Globus pallidus (tissue), 1 donor: ENCODE measurements at places on chromosomes 4 and X.
A peak's percentile ranks its signal among the peaks of the same experiment; 100 is the strongest.

- no peak for DNase-seq
Observed at GRCh38 chr4:127622921-127623796, 9.6 kb upstream of the INTU start.

DNA sequence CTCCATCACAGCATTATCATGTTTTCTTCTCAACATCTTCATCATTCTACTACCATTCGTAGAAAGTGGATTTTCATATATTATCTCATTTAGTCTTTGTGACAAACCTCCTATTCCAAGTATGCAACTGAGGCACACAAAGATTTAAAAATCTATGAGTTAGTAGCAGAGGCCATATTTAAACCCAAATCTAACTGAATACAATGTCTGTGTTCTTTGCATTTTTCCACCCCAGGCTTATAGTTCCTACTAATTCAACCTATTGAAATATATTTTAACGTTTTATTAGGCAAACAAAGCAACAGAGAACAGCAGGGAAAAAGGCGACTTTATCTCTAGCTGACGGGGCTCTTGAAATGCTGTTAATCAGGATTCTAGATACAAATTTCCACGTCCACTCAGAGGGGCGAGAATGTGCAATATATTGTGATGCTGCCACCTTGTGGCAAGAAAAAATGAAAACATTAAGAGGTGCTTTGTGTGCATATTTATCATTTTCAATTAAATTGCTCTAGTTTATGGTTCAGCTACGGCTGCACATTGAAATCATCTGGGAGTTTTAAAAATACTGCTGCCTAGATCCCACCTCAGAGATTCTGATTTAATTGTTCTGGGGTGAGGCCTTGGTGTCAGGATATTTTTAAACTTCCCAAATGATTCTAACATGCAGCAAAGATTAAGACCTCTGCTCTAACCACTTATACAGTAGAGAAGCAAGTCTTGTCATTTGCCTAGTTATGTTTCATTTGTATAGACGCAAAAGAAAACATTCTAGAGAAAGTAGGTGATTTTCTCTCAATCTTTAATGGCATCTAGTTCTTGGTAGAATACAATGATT is 315.9 kb downstream of the MAPK10 start:
- DNase-seq: peak; percentile 58

GRCh38 chr4:76993787-76994641 is 44.5 kb downstream of the SEPTIN11 start:
- DNase-seq: no peak

DNA sequence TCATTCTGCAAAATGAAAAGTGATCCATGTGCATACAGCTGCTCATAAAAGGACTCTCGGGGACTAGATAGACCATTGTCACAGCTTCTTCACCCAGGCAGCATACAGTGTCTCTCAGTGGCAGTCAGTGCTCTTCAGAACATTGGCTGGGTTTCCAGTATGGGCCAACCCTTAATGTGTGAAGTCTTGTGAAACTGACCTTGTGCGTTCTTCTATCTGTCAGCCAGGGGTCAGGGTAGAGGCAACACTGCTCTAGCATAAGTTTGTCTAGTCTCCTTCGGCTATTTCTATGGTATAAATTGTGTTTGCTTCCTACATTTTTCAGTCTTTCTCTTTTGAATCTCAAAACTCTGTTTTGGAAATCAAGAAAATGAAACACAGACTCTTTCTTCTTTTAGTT is 37.0 kb upstream of the SMIM31 start:
- DNase-seq: peak; percentile 23

- no peak for DNase-seq
Observed at GRCh38 chrX:63529961-63530360, 178.8 kb upstream of the SPIN4 start.

DNA sequence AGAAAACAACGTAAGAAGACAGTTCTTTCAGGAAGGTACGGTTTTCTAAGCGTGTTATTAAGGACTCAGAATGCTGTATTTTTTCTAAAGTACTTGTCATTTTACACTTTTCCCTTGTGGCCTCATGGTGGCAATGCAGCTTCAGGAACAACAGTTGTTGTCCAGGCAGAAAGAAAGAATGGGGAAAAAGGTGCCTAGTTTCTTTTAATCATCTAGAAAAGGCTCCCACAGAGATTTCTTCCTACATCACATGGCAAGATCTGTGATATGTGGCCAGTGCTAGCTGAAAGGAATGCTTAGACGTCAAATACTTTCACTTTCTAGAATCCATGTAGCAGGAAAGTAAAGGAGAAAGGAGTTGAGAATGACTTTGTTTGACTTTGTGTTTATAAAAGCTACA is 49.0 kb upstream of the TRAM1L1 start:
- DNase-seq: peak; percentile 77

GRCh38 chrX:34426334-34426733 is 230.8 kb downstream of the TMEM47 start:
- no peak for DNase-seq

GRCh38 chrX:18964901-18965300 is 19.0 kb downstream of the PHKA2 start:
- no peak for DNase-seq

DNA sequence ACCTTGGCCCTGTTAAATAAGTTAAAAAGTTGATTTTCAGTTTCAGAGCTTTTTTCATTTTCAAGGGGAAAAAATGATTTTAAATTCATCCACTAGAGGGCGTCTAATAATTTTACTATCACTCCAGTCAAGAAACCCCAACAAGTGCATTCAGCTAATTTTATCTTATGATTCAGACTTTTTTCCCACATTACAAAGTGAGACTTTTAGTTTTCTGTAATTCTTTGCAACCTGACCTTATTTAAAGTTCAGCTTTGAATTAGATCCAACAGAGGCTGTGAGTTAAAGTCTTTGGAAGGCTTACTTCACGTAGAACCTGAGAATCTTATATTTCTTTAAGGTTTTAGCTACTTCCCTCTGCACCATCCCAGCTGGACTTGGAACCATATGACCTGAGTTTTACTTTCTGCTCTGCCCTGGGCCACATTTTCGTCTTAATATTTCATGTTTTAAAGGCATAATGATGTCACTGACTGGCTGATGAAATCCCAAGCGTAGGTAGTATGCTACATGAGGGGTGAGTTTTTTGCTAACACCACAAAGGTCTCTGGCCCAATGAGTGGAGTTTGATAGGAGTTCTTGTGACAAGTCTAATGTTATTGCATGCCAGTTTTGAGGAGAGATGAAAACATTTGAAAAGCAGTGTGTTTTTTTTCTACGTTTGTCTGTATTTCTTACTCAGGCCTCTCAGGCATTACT is 7.2 kb downstream of the GNRHR start:
- DNase-seq: peak; percentile 38

GRCh38 chrX:130975947-130976346 is 72.9 kb upstream of the ENOX2 start:
- DNase-seq: peak; percentile 26

GRCh38 chr4:26108054-26108453 is 194.0 kb downstream of the SMIM20 start:
- DNase-seq: no peak

- no peak for DNase-seq
Observed at GRCh38 chr4:153649572-153649991, 34.5 kb upstream of the TLR2 start.

- no peak for DNase-seq
Observed at GRCh38 chr4:184883024-184883423, 57.3 kb upstream of the ACSL1 start.

DNA sequence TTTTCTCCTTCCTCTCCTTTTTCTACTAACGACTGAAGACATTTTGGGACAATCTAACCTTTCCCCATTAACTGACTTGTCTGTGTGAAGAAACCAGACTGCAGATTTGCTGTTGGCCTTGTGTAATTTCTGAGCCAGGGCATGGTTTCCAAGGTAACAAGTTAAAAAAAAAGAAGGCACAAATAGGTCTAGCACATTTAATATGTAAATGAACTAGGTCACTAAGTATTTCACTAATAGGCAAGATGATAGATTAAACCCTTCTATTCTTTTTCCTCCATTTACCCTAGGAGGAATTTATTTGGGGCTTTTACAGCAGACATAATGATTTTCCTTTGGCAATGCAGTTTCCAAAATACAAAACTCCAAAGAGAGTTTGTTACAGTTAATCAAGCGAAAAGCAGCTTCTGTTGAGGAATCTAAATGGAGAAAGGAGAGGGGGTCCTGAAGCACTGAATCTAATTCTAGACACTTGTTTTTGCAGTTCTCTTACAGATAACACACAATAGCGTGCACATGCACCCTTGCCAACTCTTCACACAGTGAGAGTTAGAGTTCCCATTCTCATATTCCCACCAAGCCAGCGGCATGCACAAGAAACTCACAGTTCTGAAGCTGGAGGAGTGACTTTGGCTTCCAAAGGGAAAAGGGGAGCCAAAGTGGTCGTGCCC is 72.0 kb downstream of the TSPAN5 start:
- no peak for DNase-seq

GRCh38 chrX:47196098-47196497 is 2.5 kb downstream of the UBA1 start:
- DNase-seq: no peak

DNA sequence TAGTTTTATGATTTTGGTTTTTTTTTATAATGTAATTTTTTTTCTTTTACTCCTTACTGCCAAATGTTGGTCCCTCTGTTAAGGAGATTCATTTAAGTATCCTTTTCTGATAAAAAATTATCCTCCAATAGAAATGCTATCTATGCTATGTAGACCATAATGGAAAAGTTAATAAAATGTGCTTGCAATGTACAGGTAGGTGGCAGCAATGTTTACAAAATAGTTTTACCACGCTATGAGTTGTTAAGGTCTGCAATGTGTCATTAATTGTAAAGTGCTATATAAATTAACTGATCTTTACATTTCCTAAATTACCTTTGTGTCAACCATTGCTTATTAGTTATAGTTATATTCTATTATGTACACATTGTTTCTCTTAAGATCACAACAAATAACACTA is 3.8 kb upstream of the CENPC start:
- DNase-seq: no peak

GRCh38 chr4:59094505-59094904 is 1984.3 kb upstream of the IGFBP7 start:
- no peak for DNase-seq

GRCh38 chr4:100962698-100963097 is 384.6 kb downstream of the PPP3CA start:
- DNase-seq: no peak

DNA sequence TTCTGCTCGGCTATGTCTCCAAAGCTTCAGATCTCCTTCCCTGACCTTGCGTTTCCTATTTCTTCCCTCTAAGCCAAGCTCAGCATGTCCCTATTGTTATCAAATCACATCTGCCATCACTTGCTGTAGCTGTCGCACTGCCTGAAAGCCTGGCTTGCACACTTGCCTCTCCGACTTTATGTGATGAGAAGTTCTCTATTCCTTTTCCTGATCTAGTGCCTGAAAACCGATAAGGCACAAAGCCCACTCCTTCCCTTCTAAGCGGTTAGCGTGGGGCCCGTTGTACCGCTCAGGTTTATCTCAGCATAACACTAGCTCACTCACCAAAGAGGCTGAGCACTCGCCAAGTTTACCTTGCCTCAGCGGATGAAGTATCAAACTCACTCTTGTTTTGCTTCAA is 816 bp downstream of the NMU start:
- DNase-seq: no peak

DNA sequence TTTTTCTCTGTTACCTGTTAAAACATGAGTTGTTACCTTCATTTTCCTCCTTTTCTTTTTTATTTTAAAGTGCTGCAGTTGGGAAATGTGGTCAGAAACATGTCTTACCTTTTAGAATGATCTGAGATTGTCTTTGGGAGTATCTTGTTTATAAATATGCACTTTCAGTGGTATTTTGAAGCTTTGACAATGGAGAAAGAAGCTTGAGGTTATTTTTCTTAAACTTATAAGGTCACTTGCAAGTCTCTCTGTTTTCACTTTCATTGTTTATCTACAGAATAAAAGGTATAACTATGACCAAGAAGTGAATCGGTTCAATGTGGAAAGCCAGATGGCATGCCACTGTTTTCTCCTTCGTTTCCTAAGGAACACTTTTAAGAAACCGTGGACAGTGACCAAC is 167.5 kb upstream of the SLC7A11 start:
- no peak for DNase-seq

- DNase-seq: peak; percentile 32
Observed at GRCh38 chr4:123397144-123398065, 810 bp downstream of the SPRY1 start.

- DNase-seq: no peak
Observed at GRCh38 chrX:70386235-70386634, 36.9 kb upstream of the GDPD2 start.

DNA sequence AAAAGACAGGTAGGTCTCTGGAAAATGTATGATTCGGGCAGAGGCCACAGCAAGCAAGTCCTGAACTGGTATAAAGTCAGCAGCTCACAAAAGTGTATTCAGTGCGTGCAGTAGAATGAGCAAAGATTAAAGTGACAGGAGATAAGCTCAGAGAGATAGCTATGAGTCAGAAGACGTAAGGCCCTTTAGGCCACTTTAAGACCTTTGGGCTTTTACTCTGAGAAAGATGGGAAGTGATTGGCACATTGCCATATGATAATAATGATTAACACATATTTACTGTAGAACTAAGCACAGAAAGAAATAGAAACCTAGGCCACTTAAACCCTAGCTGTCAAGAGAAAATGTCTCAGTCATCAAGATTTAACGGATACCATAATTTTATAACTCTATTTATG is 51.7 kb downstream of the TBCK start:
- no peak for DNase-seq

DNA sequence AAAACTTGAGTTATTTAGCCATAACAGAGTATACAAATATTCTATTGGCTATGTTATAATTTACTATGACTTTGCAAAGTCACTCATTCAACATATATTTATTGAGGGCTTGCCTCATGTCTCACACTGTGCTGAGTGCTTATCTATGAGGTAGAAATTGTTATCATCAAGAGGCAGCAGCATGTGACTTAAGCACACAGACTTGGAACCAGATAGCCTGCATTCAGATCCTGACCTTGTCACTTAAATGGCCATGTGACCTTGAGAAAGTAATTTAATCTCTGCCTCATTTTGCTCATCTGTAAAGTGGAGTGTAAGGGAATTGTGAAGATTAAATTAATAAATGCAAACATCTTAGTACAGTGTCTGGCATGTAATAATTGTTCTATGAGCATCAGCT is 10.1 kb upstream of the EXOSC9 start:
- DNase-seq: no peak

DNA sequence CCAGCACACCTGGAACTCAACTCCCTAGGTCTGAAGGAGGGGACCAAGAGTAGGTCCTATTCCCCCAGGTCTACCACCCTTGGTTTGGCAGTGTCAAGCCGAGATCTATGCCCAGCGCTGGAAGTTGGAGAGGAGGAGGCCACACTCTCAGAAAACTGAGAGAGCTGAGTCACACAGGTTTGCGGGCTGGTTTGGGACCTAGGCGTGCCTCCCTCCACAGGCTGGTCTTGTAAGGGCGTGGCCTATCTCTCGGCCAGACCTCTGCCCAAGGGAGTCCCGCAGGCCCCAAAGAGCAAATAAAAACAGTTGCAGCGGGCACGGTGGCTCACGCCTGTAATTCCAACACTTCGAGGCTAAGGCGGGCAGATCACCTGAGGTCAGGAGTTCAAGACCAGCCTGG is 52.9 kb upstream of the INTU start:
- DNase-seq: no peak

DNA sequence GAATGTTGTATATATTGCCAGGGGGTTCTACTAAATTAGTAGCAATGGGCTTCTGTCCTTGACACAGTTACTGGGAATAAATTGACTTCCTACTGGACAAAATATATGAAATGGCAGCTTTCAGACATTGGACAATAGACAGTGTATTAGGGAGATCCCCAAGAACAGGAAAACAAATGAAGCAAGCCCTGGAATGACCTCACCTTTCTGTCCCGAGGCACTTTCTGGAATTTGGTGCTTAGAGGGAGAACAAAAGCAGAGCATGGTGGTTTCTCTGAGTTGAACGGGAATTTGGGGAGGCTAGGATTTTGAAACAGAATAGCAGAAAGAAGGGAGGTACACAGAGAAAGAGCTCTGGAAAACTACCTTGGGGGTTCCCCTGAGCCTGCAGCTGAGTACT is 187.7 kb upstream of the MAGEB2 start:
- no peak for DNase-seq
